ENCODE measurements at places on chromosomes 1 and 21. TPM values are rescaled to one million over a fixed set of nuclear protein-coding genes. Genes with fewer than 3 reads are reported as not detected.

MAP3K21 gene
- 1.4 TPM for total RNA-seq

TCP10L gene
- 0.42 TPM for total RNA-seq

HSD3B2 gene
- total RNA-seq, result not detected

COA6 gene
- total RNA-seq, result 16.1 TPM

LCE1E gene
- total RNA-seq, result not detected

VPS45 gene
- total RNA-seq, result 39.8 TPM

DTL gene
- total RNA-seq, result 0.19 TPM

CHML gene
- 24.0 TPM for total RNA-seq

PRR9 gene
- not detected for total RNA-seq

ZNF695 gene
- total RNA-seq, result not detected

IL19 gene
- total RNA-seq, result not detected

UBXN10 gene
- total RNA-seq, result not detected

RYR2 gene
- not detected for total RNA-seq

NCMAP gene
- total RNA-seq, result 0.21 TPM

LMOD1 gene
- not detected for total RNA-seq

BLACAT1 gene
- total RNA-seq, result 0.31 TPM

CELA2A gene
- total RNA-seq, result not detected

CCDC24 gene
- 1.9 TPM for total RNA-seq

GJA8 gene
- not detected for total RNA-seq

PADI2 gene
- not detected for total RNA-seq

DCST2 gene
- 1.1 TPM for total RNA-seq

B4GALT2 gene
- total RNA-seq, result 0.83 TPM

GUCA2B gene
- not detected for total RNA-seq

NEGR1 gene
- total RNA-seq, result not detected

TOMM40L gene
- 9.6 TPM for total RNA-seq

CD160 gene
- total RNA-seq, result not detected

CENPL gene
- 16.6 TPM for total RNA-seq

OR10J1 gene
- not detected for total RNA-seq

ZBTB37 gene
- 28.8 TPM for total RNA-seq

PDE9A gene
- total RNA-seq, result 15.7 TPM

PROK1 gene
- not detected for total RNA-seq

NKAIN1 gene
- not detected for total RNA-seq

GORAB gene
- 28.5 TPM for total RNA-seq

OR2M3 gene
- not detected for total RNA-seq

ARHGAP30 gene
- total RNA-seq, result 220 TPM

SPRR2F gene
- total RNA-seq, result not detected

LCE3D gene
- not detected for total RNA-seq
